Mesothelial cell of epicardium (in vitro differentiated cells): ENCODE measurements at places on chromosomes 2 and 18. TPM values are rescaled to one million over a fixed set of nuclear protein-coding genes. Genes with fewer than 3 reads are reported as not detected.

DNA sequence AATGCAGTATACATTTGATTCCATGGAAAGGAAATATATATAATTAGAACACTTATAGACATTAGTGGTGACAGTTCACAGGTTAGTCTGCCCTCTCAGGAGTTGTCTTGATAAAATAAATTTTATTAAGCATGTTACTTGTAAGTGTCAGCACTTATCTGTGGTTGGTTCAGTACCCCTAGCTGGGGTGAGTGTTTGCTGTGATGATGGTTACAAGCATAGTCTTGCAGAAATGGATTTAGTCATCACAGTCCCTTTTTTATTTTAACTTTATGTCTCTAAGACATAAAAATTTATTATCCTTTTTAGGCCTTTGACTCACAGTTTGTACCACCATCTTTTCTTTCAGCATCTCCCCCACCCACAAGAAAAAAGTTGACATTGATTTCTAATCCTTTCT lies 52.1 kb downstream of the NCK2 start:
- H3K27ac ChIP-seq, result no peak overlapping the region
- H3K4me1 ChIP-seq, result peaks cover 31% of the 10 kb centered on the region
- H3K27me3 ChIP-seq, result no peaks in the 10 kb centered on the region
- no peaks in the 10 kb centered on the region for H3K36me3 ChIP-seq
- H3K4me3 ChIP-seq, result no peak overlapping the region

DNA sequence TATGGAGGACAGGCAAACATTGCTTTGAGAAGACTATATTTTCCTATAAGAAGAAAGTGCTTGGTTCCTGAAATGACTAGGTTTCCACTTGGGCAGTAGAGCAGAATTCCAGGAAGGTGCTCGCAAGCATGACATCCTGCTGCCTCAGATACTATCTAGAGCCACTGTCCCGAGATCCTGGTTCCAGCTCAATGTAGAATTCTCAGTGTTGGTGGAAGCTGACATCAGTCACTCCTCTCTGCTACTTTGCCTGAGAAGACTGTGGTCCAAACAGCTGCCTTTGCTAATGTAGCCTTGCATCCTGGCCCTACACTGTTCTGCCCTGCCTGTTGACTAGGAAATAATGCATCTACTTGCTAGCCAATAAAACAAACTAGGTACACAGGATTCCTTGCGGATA lies 50.0 kb upstream of the ITGA6 start:
- no peak for DNase-seq
- no peak overlapping the region for H3K4me3 ChIP-seq
- H3K4me1 ChIP-seq, result peaks cover 30% of the 10 kb centered on the region
- H3K27ac ChIP-seq, result no peak overlapping the region
- no peaks in the 10 kb centered on the region for H3K36me3 ChIP-seq
- H3K27me3 ChIP-seq, result no peaks in the 10 kb centered on the region

DNA sequence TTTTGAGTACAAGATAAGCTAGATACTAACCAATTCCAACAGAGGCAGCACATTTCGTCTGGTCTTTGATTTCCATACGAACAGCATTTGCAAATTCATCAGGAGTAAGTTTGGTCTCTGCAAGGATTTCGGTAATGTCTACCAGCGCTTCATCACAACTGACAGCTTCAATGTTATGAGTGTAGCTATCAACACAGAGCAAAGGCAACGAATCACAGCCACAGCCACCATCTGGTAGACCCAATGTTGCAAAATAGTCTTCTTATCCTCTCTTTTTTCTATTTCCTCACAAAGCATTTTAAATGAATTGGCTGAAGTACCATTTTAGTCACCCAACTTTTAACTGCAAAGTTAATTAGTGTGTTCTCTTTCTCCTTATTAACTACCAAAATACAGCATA lies 68.3 kb downstream of the REV1 start:
- H3K36me3 ChIP-seq, result peaks cover 31% of the 10 kb centered on the region
- DNase-seq, result no peak
- H3K4me1 ChIP-seq, result peaks cover 6% of the 10 kb centered on the region
- no peak overlapping the region for H3K27ac ChIP-seq
- no peaks in the 10 kb centered on the region for H3K27me3 ChIP-seq

- H3K4me3 ChIP-seq, result no peak overlapping the region
- no peaks in the 10 kb centered on the region for H3K4me1 ChIP-seq
- H3K27ac ChIP-seq, result no peak overlapping the region
- peaks cover 27% of the 10 kb centered on the region for H3K36me3 ChIP-seq
Measured at GRCh38 chr2:144304202-144304601, 215.7 kb downstream of the ZEB2 start.

Gene KIAA2012
- 0.24 to 0.45 TPM (median 0.25 TPM) in 3 replicates for total RNA-seq
